Activated CD4-positive, alpha-beta T cell treated with anti-CD3 and anti-CD28 coated beads, Interleukin-2, amount 10 ng/mL, durations not matched to agents 7 days and 5 days (primary cell): ENCODE measurements at places on chromosomes 1 and 21. TPM values are rescaled to one million over a fixed set of nuclear protein-coding genes. Genes with fewer than 3 reads are reported as not detected.
A peak's percentile ranks its signal among the peaks of the same experiment; 100 is the strongest.

Gene KCNE2
- total RNA-seq, result not detected

- peaks cover 36% of the 10 kb centered on the region for H3K36me3 ChIP-seq
- no peaks in the 10 kb centered on the region for H3K4me1 ChIP-seq
- no peak overlapping the region for H3K27ac ChIP-seq
- no peak overlapping the region for H3K4me3 ChIP-seq
- no peaks in the 10 kb centered on the region for H3K27me3 ChIP-seq
Measured at GRCh38 chr21:46431884-46432488, 26.7 kb upstream of the DIP2A start.

GRCh38 chr1:6092211-6092610 lies 46.5 kb downstream of the KCNAB2 start:
- no peak overlapping the region for H3K27ac ChIP-seq
- peaks cover 31% of the 10 kb centered on the region for H3K36me3 ChIP-seq
- DNase-seq, result no peak
- H3K27me3 ChIP-seq, result no peaks in the 10 kb centered on the region
- H3K4me1 ChIP-seq, result no peaks in the 10 kb centered on the region

DNA sequence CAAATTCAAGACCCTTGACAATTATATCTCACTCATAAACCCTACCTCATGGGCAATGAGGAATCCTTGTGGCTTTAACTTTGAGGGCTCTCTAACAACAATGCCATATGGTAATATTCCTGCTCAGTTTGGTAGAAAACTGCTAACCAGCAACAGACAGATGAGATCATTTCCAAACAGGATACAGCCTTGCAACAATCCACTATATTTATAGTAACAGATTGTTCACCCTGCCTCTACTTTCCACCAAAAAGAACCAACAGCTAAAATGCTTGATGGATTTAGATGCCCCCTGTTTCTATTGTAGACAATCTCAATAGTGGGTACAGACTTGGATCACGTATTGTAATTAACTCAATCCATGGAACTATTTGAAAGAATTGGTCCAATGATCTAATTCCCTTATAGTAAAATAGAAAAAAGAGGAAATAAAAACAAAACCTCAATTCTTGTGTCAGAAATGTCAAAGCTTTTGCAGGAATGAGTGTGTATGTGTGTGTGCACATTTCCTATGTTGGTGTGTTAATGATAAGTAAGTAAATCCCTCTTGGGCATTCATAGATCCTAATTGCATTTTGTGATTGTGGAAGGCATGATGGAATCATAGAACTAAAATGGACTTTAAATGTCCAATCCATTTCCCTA lies 100.0 kb upstream of the EDEM3 start:
- H3K27ac ChIP-seq, result no peak overlapping the region
- H3K4me3 ChIP-seq, result no peak overlapping the region
- no peaks in the 10 kb centered on the region for H3K27me3 ChIP-seq
- H3K4me1 ChIP-seq, result peaks cover 10% of the 10 kb centered on the region

DNA sequence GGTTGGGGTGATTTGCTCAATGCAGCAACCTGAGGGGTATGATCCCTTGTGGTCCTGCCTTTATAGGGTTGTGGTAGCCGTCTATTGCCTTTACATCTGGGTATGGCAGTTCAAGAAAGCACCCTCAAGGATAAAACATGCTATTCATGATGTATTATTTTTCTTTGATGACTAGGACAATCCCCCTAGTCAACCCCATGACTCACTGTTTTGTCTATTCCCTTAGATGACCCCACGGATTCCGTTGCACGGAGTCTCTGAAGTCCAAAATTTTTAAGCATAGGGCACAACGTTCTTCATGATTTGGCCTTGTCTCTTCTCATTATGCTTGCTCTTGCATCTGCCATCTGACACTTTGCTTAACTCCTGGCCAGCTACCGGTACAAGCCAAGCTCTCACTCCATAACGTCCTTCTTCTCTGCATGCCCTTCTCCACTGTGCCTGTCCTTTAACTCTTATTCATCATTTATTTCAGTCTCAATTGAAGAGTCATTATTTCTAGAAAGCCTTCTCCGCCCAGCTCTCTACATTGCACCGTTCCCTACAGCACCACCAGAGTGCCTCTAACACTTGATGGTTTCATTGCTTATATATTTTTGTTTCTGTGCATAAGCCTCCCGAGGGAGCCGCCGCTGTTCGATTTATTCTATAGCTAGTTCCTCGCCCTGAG lies 838 bp upstream of the DISP1 start:
- peaks cover 19% of the 10 kb centered on the region for H3K27me3 ChIP-seq
- peak overlapping the region; percentile 83 for H3K27ac ChIP-seq
- H3K4me1 ChIP-seq, result peaks cover 22% of the 10 kb centered on the region
- H3K4me3 ChIP-seq, result peak overlapping the region; percentile 85
- peaks cover 1% of the 10 kb centered on the region for H3K36me3 ChIP-seq

- no peak overlapping the region for H3K27ac ChIP-seq
- DNase-seq, result no peak
- no peaks in the 10 kb centered on the region for H3K27me3 ChIP-seq
- peaks cover 2% of the 10 kb centered on the region for H3K36me3 ChIP-seq
Measured at GRCh38 chr1:89518221-89518631, 6.4 kb upstream of the LRRC8B start.

DNA sequence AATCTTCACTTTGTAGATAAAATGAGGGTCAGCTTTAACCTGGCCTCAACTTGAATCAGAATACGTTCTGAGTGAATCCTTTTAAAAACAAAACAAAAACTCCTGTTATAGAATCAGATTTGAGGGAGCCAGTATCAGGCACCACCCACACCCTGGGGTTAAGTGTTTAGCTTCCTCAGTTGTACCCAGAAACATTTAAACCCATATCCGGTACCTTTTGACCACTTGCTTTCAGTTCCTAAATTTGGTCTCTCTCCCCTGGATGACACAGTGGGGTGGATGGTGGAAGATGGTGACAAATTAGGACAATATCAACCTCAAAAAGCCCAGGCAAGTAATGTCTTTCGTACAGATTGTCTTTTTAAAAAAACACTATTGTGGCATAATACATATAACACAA lies 10.4 kb downstream of the KLHDC7A start:
- no peaks in the 10 kb centered on the region for H3K4me1 ChIP-seq
- no peaks in the 10 kb centered on the region for H3K36me3 ChIP-seq
- H3K4me3 ChIP-seq, result no peak overlapping the region

Gene TIE1
- total RNA-seq, result not detected

GRCh38 chr1:47113178-47113577 lies 24.1 kb upstream of the CYP4A22 start:
- H3K27me3 ChIP-seq, result peaks cover 3% of the 10 kb centered on the region
- no peak for DNase-seq
- H3K4me3 ChIP-seq, result no peak overlapping the region
- no peak overlapping the region for H3K27ac ChIP-seq
- H3K36me3 ChIP-seq, result no peaks in the 10 kb centered on the region

- no peaks in the 10 kb centered on the region for H3K36me3 ChIP-seq
- H3K27me3 ChIP-seq, result peaks cover 2% of the 10 kb centered on the region
- no peaks in the 10 kb centered on the region for H3K4me1 ChIP-seq
- DNase-seq, result no peak
Measured at GRCh38 chr1:224670506-224670905, 54.4 kb downstream of the CNIH3 start.

GRCh38 chr1:231242516-231243198 lies 1.6 kb downstream of the GNPAT start:
- H3K4me1 ChIP-seq, result peaks cover 41% of the 10 kb centered on the region
- H3K27me3 ChIP-seq, result no peaks in the 10 kb centered on the region
- H3K4me3 ChIP-seq, result peak overlapping the region; percentile 94
- peak overlapping the region; percentile 91 for H3K27ac ChIP-seq
- DNase-seq, result no peak

GRCh38 chr1:108114033-108114599 lies 86.0 kb downstream of the SLC25A24 start:
- no peaks in the 10 kb centered on the region for H3K27me3 ChIP-seq
- no peak overlapping the region for H3K27ac ChIP-seq
- no peak for DNase-seq

DNA sequence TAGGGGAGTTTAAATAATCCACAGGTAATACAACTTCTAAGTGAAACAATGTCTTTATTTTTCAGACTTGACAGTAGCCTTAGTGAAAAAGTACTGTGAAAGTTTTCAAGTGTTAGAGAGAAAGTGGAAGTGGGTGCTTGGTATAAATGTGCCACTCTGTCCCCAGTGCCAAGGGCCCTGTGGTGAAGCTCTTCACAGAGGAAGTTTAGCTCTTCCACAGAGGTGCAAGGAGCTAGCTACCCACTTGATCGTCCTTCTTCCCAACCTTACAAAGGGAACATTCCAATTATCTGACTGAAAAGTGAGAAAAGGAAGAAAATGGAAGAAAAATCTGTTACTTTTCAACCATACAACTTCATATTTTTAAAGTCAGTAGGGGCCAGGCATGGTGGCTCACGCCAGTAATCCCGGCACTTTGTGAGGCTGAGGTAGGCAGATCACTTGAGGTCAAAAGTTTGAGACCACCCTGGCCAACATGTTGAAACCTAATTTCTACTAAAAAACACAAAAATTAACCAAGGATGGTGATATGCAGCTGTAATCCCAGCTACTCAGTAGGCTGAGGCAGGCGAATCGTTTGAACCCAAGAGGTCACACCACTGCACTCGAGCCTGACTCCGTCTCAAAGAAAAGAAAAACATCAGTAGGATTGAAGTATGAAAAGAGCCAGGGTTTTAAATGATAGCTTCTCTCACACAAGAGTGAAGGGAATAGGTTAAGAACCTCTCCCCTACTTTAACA lies 41.0 kb upstream of the PTPRC start:
- H3K27ac ChIP-seq, result peak overlapping the region; percentile 61
- H3K4me3 ChIP-seq, result peak overlapping the region; percentile 33
- no peaks in the 10 kb centered on the region for H3K27me3 ChIP-seq
- H3K36me3 ChIP-seq, result peaks cover 59% of the 10 kb centered on the region
- no peak for DNase-seq

DNA sequence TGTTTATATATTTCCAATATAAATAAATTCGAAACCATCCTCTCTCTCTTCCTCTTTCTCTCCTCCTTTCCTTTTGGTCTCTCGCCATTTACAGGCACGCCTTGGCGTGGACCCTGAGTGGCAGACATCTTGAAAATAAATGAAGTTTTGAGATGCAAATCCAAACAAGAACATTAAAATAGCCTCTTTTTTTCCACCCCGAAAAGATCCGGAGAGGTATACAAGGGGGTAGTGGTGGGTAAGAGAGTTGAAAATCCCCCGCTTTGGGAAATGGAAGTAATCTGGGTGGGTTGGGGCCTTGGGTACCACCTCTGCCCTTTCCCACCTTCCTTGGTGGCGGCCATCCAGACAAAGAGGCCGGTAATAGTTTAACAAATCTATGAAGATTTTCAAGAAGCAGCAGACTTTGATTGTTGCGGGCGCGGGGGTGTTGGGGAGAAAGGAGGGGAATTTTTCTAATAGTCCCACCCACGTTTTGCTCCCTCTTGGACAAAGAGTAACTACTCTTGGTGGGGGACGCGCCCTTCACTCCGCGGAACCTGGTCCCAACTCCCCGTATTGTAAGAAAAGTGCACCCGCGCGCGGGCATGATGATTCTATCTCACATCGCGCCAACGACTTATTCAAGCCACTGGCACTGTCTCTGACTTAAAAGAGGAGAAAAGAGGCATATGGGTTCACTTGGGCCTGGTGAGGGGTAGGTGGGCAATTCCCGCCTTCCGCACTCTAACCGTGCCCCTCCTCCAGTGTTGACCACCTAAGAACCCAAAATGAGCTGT lies 4.0 kb upstream of the FOXD3 start:
- DNase-seq, result no peak
- peak overlapping the region; percentile 50 for H3K27ac ChIP-seq
- H3K4me3 ChIP-seq, result peak overlapping the region; percentile 48
- peaks cover 72% of the 10 kb centered on the region for H3K27me3 ChIP-seq
- H3K36me3 ChIP-seq, result peaks cover 19% of the 10 kb centered on the region

DNA sequence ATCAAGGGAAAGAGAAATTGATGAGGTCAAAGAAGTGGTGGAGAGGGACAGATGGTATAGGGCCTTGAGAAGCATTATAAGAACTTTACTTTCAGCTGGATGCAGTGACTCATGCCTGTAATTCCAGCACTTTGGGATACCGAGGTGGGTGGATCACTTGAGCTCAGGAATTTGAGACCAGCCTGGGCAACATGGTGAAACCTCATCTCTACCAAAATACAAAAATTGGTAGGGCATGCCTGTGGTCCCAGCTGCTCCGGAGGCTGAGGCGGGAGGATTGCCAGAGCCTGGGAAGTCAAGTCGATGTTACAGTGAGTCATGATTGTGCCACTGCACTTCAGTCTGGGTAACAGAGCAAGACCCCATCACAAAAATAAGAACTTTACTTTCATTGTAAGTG lies 5.7 kb downstream of the TMEM50A start:
- H3K4me1 ChIP-seq, result peaks cover 44% of the 10 kb centered on the region
- DNase-seq, result no peak
- no peaks in the 10 kb centered on the region for H3K27me3 ChIP-seq
- H3K4me3 ChIP-seq, result no peak overlapping the region
- H3K27ac ChIP-seq, result no peak overlapping the region

GRCh38 chr1:94919241-94920030 lies 7.5 kb downstream of the CNN3 start:
- no peak overlapping the region for H3K27ac ChIP-seq
- no peaks in the 10 kb centered on the region for H3K36me3 ChIP-seq
- H3K4me3 ChIP-seq, result no peak overlapping the region
- H3K4me1 ChIP-seq, result peaks cover 6% of the 10 kb centered on the region
- peaks cover 18% of the 10 kb centered on the region for H3K27me3 ChIP-seq
- no peak for DNase-seq
